Stimulated activated CD4-positive, alpha-beta T cell treated with anti-CD3 and anti-CD28 coated beads, Interleukin-2, amount 100 ng/mL, for 24 hours (primary cell): ENCODE measurements at places on chromosomes 4 and X.

- DNase-seq, result no peak
Observed at GRCh38 chrX:20362268-20363267, 95.9 kb upstream of the RPS6KA3 start.

DNA sequence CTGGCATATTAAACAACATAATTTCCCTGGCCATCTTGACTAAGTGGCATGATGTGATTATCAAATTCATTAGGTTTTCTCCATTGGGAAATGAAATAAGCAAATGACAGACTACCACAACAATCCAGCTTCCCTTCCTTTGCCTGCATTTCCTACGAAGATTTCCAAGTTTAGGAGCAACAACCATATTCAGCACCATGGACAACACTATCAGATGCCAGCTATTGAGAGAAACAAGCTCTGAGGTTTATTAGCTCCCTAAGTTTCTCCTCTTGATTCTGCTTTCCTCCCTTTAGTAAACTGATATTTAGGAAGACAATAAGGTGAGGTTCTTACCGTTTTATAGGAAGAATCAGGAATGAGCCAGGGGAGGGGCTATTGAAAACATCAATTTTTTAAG is 36.2 kb downstream of the DCX start:
- no peak for DNase-seq

DNA sequence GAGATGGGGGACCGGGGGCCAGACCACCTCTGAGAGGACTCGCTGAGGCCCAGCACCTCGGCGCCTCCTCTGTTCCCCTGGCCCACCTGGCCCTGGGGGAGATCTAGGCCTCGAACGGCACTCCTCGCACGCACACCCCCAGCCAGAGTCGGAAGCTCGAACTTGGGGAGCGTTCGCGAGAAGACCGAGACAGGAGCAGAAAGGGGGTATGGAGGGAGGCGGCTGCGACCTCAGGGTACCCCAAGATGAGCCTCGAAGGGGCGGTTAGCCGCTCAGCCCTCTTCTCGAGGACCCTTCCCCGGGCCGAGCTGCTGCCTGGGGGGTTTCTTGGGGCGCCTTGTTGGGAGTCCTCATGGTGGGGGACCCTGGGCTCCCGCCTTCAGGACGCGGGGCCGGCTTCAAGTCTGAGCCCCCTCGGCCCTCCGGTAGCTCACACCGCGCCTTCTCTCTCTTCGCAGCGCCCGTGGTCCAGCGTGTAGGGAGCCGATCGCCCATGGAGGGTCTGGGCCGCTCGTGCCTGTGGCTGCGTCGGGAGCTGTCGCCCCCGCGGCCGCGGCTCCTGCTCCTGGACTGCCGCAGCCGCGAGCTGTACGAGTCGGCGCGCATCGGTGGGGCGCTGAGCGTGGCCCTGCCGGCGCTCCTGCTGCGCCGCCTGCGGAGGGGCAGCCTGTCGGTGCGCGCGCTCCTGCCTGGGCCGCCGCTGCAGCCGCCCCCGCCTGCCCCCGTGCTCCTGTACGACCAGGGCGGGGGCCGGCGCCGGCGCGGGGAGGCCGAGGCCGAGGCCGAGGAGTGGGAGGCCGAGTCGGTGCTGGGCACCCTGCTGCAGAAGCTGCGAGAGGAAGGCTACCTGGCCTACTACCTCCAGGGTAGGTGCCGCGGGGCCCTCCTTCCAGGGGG is 706 bp downstream of the DUSP9 start:
- DNase-seq, result no peak

DNA sequence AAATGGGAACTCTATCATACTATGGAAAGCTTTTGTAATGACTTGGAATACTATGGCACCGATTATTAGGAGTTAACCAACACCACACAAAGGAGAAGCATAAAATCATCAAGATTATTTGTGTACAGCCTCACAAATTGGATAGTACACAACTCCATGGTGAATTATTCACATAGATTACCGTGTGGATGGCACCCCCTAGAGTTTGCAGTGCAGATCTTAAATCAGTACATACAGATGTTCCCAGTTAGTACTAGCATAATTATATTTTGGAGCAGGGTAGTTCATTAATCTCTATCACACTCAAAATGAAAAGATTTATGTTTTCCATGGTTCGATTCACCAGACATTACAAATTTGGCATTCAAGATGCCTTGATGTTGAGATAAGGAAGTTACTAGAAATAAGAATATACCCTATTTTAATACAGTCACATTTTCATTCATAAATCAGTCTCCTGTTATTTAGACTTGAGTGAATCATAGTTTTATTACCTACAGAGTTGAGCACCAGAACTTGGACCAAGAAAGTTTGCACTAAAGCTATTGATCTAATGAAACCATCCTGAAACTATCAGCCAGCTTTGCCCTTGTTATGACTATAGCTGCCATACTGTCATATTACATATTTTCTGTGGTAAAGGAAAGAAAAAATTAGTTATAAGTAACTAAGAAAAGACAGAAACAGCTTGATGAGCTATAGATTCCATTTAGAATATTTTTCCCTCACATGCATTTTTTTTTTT is 531.8 kb downstream of the GLUD2 start:
- DNase-seq, result peak; percentile 16

DNA sequence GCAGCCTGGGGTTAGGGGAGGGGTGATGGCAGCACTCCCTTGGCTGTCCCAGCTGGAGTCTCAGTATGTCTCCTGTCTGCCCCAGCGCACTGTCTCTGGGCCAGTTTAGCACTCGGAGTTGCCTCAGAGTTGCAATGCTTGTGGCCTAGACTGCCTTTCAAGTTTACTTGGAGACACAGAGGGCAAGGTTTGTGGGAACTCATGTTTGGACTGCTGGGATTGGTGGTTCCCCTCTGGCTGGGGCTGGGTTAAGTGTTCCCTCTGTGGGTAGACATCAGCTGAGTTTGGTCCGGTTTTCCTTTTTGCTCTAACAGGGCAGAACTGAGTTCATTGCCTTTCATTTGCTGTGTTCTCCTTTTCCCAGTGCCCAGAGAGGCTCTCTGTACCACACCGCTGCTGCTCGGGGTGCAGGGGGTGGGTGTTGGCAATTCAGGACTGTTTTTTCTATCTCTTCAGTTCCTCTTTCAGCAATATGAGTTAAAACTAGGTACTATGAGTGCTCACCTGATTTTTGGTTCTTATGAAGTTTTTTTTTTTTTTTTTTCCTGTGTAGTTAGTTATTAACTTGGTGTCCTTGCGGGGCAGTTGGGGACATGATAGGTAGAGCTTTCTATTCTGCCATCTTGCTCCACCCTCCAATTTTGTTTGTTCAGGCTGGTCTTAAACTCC is 17.2 kb downstream of the RAB33B start:
- DNase-seq, result no peak

DNA sequence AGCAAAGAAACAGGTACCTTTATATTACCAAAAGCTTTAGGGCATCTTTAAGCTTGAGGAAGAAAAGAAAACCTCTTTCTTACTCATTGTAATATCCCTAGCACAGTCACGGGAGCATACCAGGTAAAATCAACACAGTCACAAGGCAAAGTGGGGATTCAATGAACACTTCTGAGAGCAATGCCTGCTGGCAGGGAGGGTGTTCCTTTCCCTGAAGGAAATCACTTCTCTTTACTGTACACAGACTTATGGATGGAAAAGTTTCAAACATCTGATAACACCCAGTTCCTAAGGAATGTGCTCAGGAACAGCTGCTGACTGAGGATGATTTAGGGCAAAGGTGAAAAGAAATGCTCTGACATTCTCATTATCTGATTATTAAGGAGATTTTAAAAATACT is 94.8 kb downstream of the MAML3 start:
- no peak for DNase-seq

GRCh38 chr4:76546327-76546726 is 111.3 kb downstream of the SHROOM3 start:
- DNase-seq, result no peak

DNA sequence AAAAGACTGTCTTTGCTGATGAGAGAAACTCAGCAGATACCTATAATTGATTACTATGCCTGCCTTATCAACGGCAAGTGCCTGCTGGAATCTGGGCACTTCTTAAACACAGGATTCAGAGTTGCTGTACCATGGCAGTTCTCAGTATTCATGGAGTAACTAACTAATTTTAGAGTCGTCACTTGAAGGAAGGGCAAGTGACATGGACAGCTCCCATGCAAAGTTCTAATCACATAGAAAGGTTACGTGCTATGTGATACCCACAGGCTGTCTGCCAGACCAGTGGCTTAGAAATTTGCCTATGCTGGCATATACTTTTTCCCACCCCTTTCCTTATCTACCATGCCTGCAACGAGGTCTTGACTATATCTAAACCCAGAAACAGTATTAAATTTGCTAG is 931.1 kb upstream of the TENM3 start:
- no peak for DNase-seq

- no peak for DNase-seq
Observed at GRCh38 chr4:692771-693554, 4.0 kb upstream of the SLC49A3 start.

DNA sequence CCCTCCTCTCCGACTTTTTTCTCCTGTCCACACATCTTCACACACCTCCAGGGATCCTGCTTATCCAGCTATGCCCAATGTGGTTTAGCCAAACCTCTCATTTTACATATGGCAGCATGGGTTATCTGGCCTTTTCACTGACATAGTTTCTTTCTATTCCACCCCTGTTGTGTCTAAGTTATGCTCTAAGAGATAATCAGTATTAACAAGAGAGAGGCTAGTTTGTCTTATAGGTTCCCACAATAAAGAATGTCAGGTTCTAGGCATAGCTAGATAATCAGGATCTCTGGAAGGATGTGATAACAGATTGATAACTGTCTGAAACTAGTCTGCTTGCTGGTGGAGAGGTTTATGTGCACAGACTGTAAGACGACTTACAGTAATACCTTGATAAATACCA is 7.7 kb upstream of the GALNT7 start:
- no peak for DNase-seq

DNA sequence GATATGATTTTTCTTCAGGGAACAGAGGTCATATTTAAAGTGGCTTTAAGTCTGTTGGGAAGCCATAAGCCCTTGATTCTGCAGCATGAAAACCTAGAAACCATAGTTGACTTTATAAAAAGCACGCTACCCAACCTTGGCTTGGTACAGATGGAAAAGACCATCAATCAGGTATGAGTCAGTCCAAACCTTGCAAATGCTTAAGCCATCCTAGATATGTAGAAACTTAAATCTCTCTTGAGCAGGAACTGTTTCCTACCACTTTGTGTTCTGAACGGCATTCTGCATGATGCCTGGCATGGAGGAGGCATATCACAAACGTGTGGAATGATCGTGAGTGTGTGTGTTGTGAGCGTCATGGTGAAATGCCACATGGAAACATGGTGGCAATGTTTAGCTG is 164.8 kb downstream of the PTTG2 start:
- DNase-seq, result no peak

DNA sequence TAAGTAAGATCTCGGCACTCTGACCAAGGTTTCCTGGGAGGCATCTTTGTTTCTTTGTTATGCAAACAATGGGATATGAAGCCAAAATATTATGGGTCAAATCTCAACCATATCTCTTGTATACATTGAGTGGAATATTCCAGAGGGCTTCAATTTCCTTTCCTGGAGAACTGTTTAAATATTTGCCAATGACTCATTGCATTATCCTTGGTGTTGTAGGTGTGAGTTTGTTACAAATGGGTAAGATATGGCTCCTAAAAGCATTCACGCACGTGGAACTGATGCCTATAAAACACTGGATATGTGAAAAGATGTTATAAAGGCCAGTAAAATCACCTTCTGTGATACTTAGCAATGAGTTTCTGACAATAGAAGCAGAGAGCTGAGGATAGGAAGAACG is 150.5 kb upstream of the WDR1 start:
- no peak for DNase-seq

GRCh38 chr4:7358100-7358735 is 76.5 kb downstream of the PSAPL1 start:
- DNase-seq, result no peak

GRCh38 chr4:36255577-36255976 is 11.3 kb upstream of the ARAP2 start:
- DNase-seq, result peak; percentile 22

DNA sequence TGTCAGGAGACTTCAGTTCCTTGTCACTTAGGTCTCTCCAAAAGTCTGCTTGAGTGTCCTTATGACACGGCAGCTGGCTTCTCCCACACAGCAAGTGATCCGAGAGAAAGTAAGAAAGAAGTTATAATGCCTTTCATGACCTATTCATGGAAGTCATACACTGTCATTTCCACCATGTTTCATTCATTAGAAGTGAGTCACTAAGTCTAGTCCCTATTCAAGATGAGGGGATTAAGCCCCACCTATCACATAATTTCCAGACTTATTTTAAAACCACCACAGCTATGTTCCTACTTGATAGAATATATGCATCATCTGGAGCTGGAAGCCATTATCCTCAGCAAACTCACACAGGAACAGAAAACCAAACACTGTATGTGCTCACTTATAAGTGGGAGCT is 25.2 kb upstream of the COL25A1 start:
- no peak for DNase-seq

DNA sequence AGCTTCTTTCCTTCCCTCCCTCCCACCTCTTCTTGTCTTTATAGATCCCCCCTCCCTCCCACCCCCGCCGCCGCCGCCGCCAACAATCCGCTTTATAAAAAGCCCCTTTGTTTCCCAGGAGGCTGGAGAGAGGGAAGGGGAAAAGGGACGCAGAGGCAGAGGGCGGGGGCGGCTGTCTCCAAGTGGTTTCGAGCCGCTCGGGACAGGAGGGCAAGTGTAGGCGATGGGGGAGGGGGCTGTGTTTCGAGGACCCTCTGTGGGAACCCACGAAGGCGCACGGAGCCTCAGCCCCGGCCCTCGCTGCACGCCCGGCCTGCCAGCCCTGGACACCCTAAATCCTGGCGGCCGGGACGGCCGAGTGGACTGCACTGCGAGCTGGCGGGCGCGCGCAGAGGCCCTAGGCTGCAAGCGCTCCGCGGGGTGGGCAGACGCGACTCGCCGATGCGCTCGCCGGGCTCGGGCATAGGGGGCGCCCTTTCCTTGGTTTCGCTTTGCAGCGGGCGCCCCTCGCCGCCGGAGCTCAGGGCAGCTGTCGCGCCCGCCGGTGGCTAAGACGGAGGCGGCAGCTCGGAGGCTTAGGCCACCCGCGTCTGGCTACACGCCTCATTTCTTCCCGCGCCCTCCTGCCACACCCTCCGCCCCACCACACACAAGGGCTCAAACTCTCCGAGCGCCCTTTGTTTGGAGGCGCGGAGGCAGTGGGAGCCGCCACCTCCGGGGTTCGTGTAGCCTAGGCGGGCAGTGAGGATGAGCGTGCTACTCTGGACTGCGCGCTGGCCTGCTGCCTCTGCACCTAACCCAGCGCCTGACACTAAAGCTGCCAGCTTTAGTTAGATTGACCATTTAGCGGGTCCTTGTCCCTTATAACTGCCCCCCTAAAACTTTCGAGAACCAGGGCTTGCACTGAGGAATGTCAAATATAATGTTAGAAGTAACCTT is 2.2 kb downstream of the MAMLD1 start:
- DNase-seq, result peak; percentile 68

- DNase-seq, result no peak
Observed at GRCh38 chr4:111649308-111649707, 495.9 kb upstream of the FAM241A start.

DNA sequence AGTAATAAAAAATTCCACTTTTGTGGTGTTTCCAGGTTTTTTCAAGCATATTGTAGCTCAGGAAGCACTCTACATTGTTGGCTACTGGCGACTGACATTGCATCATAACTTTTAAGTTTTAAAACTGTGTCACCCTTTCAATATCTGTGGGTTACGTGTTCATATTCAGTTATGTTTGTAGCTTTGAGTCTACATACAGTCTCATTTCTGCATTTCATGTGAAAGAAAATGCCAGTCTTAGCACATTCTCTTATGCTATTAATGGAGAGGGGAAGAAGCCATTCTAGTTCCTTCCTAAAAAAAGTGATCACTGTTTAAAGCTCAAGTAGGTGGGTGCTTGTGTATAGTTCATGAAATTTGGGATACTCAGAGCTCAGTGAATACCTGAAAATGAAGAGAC is 38.1 kb downstream of the DIAPH2 start:
- no peak for DNase-seq

- DNase-seq, result no peak
Observed at GRCh38 chr4:61877893-61878292, 677.8 kb downstream of the ADGRL3 start.
